Liver (tissue), 10 donors: ENCODE measurements at places on chromosomes 3 and 15. TPM values are rescaled to one million over a fixed set of nuclear protein-coding genes. Genes with fewer than 3 reads are reported as not detected.

GRCh38 chr15:83977992-83978391, 257.6 kb upstream of the GOLGA6L4 start:
- no peaks in the 10 kb centered on the region for H3K4me1 ChIP-seq
- H3K4me3 ChIP-seq = no peak overlapping the region
- H3K36me3 ChIP-seq = peaks cover 6% of the 10 kb centered on the region

- DNase-seq = no peak
- no peaks in the 10 kb centered on the region for H3K27me3 ChIP-seq
- H3K27ac ChIP-seq = no peak overlapping the region
- H3K4me1 ChIP-seq = no peaks in the 10 kb centered on the region
- H3K4me3 ChIP-seq = no peak overlapping the region
Measured at GRCh38 chr3:3783696-3784095, 15.5 kb upstream of the LRRN1 start.

GRCh38 chr15:69885173-69885955, 212.4 kb downstream of the TLE3 start:
- no peak overlapping the region for H3K4me3 ChIP-seq
- no peaks in the 10 kb centered on the region for H3K4me1 ChIP-seq
- no peaks in the 10 kb centered on the region for H3K36me3 ChIP-seq

DNA sequence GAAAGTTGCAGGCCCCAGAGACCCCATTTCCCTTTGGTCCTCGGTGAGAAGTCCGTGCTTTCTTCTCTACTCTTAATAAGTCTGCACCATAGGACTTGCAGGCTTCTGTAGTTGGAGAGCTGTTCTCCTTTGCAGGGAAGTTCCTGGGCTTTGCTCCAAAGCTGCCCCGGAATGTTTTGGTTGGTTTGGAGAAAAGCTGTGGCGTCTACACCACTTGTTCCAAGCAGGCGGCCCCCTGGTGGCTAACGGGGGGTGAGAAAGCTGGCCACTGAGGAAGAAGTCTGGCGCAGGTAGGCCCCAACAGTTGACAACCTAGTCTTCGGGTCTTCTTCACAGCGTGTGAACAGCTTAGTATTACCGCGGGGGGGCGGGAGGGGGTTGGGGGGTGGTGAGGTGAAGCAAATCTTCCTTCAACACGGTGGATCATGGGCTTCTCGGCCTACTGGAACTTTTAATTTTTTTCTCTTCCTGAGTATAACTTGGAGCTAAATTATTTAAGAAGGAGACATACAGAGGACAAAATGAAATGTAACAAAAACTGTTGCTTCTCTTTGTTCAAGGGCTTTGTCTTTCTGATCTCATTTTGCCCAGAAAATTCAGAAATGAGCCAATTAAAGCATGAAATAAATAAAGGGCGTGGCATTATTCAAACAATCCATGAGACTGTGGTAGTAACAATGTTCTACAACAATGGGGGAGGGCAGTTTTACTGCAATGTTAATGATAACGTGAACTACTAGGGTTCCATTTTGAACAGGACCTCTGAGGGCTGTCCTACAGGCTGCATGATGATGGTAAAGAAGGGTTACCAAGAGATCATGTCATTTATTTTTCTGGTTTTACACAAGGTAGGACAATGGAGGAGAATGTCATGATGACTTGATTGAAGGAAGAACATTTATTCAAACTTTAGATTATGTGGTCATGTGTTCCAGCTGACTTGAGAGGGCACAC, 2.2 kb upstream of the THRB start:
- H3K27me3 ChIP-seq = no peaks in the 10 kb centered on the region
- peak overlapping the region; percentile 98 for H3K27ac ChIP-seq
- H3K4me1 ChIP-seq = peaks cover 10% of the 10 kb centered on the region

CPEB1 gene
- under 0.01 TPM for total RNA-seq
